AG20443 (cell line): ENCODE measurements at places on chromosomes 2 and 18.
A peak's percentile ranks its signal among the peaks of the same experiment; 100 is the strongest.

GRCh38 chr2:114642166-114642770 lies 199.8 kb downstream of the DPP10 start:
- DNase-seq = no peak

DNA sequence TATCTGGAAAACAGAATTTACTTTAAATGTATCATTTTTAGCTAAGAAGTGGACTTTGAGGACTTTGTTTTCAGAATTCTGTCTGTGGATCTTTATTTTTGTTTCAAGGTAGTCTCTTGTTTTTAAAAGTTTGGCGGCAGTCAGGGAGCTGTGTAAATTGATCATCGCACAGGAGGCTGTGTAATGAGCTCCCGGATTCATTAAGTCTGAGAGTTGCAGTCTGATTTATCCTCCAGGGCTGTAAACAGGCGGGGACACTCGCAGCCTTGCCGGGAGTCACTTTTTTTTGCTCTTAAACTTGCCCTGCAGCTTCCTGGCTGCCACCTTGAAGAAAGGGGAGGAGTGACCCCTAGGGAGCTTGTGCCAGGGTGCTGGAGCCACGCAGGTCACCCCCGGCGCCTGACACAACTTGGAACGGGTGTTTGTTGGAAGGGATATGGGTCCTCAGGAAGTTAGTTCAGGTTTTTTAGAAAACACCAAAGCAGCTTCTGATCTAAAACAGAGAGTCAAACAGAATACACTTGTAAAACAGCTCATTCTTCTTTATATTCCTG lies 76.2 kb downstream of the DCDC2C start:
- DNase-seq = no peak

DNA sequence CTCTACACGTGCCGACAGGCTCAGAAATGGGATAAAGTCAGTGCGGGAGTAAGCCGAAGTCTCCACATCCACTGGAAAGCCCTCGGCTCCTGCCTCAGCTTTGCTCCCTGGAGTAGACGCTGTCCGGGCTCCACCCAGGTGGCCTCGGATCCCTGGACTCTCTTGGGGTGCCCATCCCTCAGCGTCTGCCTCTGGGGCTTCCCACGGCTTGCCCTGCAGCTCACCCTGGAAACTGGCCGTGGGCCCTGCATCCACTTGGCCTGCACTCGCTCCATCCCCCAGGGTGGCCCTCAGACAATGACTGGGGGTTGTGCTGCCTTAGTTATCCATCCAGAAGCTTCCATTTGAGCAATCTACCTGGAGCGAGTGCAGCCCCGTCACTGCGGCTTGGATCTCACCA lies 36.2 kb upstream of the TAF1B start:
- DNase-seq = peak; percentile 4

GRCh38 chr2:71536226-71536671 lies 82.9 kb downstream of the DYSF start:
- peak; percentile 85 for DNase-seq

GRCh38 chr2:25594991-25595390 lies 78.4 kb downstream of the DTNB start:
- no peak for DNase-seq

GRCh38 chr2:29456429-29456828 lies 341.2 kb downstream of the CLIP4 start:
- DNase-seq = no peak

DNA sequence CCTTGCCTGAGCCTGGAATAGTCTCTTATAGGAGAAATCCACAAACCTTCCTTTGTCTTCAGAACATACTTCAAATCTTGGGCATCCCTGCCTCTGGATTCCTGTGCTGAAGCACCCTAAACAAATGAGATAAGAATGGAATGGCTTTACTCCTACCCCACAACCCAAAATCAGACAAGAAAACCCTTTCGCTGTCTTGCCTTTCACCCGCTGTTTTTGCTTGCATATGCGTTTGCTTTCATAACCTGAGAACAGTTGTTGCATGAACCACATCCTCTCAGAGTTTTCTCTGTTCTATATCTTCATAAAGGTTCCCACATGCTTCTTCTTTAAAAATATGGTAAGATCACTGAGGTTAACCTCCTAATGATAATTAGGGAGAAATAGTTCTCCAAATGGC lies 132.1 kb upstream of the MAP3K20 start:
- no peak for DNase-seq

DNA sequence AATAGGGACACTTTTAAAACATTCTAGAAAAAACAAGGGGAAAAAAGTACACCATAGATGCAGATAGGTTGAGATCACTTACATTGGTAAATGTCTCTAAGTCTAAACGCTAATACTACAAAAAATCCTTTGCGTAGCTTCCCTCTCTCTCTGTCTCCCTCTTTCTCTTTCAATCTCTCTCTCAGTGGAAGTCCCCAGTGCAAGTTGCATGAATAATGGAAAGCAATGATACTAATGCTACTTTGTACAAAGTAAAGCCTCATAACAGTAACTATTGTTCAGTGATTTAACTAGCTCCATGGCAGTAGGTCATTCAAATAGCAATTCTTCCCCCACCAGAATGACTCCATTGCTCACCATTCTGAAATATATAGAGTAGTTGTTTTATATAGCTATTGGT lies 12.8 kb downstream of the MEIS1 start:
- DNase-seq = no peak

- DNase-seq = no peak
Observed at GRCh38 chr2:1925516-1925915, 181.2 kb upstream of the PXDN start.

- no peak for DNase-seq
Observed at GRCh38 chr2:1995987-1996386, 251.7 kb upstream of the PXDN start.

GRCh38 chr2:187424146-187424545 lies 23.9 kb downstream of the CALCRL start:
- DNase-seq = no peak

- no peak for DNase-seq
Observed at GRCh38 chr18:53745224-53745967, 479.1 kb downstream of the MBD2 start.

GRCh38 chr18:4196351-4196750 lies 258.8 kb downstream of the DLGAP1 start:
- no peak for DNase-seq

DNA sequence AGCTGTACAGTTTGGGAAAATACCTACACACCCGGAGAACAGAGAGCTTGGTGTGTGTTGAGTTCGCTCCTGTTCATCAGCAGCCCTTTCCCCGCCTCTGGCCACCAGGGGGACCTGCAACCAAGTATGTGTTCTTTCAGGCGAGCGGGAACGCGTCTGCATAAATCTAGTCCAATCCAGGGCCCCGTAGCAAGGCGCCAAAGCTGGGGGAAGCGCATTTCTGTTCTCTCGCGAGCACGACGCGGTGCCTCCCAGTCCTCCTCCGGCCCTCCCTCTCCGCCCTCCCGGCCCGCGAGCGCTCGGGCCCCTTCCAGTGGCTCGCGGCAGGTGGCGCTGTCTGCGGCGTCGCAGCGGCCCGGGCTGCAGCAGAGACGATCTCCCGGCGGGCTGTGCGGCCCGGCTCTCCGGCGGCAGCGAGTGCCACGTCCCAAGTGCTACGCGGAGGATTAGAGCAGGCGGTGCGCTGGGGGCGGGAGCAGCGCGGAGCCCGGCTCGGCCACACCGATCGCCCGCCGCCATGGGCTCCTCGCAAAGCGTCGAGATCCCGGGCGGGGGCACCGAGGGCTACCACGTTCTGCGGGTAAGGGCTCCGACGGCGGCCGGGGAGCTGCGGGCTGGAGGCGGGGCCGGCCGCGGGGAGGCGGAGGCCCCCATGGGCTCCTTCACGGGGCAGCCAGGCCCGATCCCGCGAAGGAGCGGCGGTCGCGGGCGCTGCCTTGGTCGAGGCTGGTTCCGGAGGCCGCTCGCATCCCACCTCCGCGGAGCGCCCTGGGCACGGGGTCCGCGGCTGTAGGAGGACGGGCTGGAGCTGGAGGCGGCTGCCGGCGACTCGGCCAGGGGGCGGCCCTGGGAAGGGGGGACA lies at the start of gene GORASP2:
GORASP2 (plus strand) TSS at position 430 of the 862 bp plus-strand sequence; CDS start at position 518, 88 bp downstream.
- DNase-seq = peak; percentile 99

DNA sequence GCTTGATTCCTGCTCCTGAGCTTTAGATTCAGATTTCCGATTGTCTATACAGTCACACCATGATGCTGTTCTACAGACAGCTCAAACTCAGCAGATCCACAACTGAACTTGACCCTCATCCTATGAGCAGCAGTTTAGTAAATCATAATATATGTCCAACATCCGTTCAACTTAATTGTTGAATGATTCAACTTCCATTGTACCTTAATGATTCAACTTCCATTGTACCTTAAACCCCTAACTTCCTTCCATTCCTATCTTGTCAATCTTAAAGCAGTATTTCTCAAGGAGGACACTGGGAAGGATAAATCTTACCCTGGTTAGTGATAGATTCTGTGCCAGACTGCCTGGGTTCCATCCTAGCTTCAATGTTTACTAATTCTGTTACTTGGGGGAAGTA lies 60.1 kb downstream of the PIGN start:
- DNase-seq = no peak

DNA sequence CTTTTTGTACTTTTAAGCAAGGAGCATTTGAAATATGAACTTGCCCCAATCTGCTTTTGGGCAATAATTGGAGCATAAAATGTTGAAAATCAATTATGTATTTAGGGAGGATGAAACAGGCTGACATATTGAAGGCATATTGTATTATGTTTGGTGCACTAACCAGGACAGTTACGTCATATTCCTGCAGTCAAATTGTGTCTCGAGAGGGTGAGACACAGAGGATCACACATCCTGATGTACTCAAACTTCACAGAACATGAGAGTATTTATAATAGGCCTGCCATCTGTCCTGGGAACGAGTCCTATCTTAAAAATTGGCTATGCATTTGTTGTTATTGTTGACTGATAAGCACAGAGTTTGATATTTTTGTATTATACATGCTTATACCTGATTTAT lies 44.7 kb downstream of the TANC1 start:
- no peak for DNase-seq

GRCh38 chr2:26645762-26646161 lies 4.6 kb upstream of the CIB4 start:
- no peak for DNase-seq

DNA sequence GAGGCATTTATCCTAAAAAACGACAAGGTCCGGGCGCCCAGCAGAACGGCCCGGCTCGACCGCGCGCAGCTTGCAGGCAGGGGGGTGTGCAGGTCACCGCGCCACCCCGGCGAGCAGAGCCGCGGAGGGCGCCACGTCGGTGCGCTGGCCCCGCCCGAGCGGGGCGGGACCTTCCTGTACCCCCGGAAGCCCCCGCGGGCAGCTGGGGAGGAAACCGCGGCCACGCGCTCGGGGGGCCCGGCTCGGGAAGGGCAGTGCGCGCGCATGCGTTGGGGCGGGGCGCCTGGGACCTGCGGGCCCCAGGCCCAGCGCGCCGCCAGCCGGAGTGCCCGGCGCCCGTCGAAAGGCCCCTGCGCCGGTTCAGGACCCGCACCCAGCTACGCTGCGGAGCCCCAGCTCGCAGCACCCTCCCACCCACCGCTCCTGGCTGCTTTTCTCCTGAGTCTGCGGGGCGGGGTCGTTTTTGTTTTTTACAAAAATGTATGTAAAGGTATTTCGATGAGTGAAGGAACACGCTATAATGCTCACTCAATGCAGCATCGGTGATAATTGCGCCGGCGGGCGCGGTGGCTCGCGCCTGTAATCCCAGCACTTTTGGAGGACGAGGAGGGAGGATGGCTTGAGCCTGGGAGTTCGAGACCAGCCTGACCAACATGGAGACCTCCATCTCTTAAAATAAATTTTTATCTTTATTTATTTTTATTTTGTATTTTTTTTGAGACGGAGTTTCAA lies 47.7 kb upstream of the POMC start:
- DNase-seq = peak; percentile 91

DNA sequence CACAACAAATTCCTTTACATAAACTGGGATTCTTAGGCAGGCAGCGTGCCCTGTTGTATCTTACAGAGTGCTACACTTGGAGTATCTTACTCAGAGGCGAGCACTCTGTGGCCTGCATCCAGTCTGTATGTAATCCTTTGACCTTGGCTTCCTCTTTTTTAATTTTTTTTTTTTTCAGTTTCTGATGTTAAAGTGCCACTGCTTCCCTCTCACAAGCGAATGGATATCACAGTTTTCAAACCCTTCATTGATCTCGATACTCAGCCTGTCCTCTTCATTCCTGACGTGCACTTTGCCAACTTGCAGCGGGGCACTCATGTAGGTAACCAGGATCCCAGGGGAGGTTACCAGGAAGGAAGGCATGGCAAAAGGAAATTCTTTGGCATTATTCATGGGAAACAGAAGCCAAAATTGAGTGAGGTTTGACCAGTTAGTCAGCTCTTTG lies 40.4 kb downstream of the GRHL1 start:
- no peak for DNase-seq

DNA sequence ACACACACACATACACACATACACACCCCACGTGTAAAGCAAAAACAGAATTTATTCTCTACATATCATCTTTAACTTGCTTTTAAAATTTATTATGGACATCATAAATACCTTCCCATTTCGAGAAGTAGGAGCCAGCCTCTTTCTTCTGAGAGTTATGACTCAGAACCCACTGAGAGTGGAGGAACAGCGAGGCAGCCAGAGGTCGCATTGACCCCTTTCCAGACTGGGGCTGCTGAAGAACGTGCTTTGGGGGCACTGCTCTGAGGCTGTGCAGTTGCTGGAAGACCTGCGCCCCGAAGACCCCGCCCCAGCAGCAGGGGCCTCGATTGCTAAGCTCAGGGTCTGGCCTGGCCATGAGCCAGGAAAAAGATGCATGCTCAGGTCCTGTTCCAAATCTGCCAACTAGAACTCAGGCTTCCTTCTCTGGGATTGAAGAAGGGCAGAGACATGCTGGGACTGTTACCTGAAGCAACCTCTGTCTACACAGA lies 133.8 kb upstream of the TWIST2 start:
- peak; percentile 62 for DNase-seq

- peak; percentile 87 for DNase-seq
Observed at GRCh38 chr2:176079831-176080539, 3.8 kb downstream of the EVX2 start.

DNA sequence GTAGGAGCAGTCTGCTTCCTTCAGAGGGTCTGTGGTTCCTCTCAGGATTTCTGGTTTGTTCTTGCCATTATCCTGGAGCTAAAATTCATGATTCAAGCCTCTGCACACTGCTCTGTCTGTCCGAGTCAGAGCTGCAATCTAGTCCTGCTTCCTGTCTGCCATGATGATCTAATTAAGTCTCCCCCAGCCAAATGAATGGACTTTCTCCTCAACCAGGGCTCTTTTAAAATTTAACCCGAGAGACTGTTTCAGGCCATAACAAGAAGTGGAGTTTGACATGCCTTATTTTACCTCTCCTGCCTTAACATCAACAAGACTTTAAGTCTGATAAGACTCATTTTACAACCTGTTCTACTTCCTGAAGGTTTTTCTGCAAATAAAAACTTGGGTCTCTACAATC lies 1009.6 kb upstream of the DDX18 start:
- no peak for DNase-seq
